Right ventricle myocardium inferior (tissue), 1 donor: ENCODE measurements at places on chromosomes 1 and 21. TPM values are rescaled to one million over a fixed set of nuclear protein-coding genes. Genes with fewer than 3 reads are reported as not detected.

DNA sequence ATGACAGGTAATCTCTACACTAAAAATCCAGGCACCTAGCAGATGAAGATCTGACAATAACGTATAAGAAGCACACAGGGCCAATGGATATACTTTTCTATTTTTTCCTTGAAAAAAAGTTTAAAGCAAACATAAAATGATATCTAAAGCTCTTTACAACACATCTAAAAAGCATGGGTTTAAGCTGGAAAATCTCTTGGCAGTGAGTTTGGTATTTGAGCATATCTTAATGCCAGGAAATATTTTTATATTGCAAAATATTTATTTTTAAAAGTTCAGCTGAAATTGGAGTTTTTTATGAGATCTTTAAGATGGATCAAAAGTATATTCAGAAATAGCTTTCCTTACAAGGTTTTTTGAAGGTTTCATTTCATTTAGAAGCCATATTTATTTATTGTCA, 40.5 kb downstream of the SLC5A9 start:
- no peak for DNase-seq

GRCh38 chr1:116574581-116575291, 3.9 kb upstream of the CD58 start:
- peak; percentile 70 for DNase-seq

DNA sequence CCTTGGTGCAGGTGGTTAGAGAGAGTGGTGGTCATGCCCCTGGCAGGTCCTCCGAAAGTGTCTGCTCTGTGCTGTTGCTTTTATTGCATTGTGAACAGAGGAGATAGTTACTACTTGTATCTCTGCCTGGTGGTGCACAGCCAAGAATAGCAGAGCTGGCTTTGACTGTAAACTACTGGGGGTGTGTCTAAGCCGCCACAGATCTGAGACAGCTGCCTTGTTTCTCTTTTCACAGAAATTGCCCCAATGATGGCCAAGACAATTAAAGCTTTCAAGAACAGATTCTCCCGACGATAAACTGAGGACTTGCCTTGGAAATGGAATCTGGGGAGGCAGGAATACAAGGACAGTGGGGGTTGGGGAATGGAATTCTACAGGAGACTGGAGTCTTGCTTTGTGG, 16.0 kb downstream of the ELOA start:
- no peak for DNase-seq

ATP13A2 gene
- total RNA-seq, result 16.4 TPM

DNA sequence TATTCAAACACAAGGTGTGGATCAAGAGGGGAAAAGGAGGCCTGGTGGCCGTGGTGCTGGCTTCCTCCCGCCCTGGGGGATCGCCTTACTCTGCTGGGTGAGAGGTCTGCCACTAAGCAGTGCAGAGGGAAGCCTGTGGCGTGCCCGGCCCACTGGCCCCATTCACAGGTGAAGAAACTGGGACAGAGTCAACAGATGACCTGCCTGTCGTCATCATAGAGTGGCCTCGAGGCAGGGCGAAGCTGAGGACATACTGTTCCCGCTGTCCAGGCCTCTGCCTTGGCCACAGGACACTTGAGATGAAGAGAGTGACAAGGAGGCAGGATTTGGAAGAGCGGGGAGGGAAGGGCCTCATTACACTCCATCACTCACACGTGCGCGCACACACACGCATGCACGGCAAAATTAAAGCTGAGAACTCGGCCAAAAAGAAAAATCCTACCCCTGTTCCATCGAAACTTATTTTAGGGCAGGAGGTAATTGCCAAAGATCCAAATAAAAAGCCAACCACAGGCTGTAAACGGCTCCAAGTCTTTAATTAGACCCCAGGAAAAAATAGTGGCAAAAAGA, 50.5 kb downstream of the CASZ1 start:
- peak; percentile 77 for DNase-seq

- DNase-seq, result no peak
Measured at GRCh38 chr1:113321771-113322387, 68.4 kb upstream of the MAGI3 start.

SIK1 gene
- 4.6 TPM for total RNA-seq

GRCh38 chr1:8567146-8567545, 249.2 kb downstream of the SLC45A1 start:
- no peak for DNase-seq

GRCh38 chr1:231983588-231984193, 357.1 kb downstream of the DISC1 start:
- DNase-seq, result no peak

DNA sequence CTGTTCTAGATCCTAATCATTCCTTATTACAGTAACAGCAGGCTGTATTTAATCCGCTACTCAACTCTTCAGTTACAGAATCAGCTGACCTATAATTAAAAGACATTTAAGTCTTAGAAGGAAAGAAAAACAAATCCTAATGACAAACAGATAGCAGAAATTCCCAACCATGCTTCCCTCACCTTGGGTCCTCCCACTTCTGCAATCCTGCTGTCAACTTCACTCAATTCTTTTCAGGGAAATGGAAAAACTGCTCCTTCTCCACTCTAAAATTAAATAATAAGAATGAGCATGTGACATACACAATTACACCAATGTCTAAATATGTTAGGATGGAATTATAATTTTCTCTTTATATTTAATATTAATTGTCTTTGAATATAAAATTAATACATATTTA, 182.6 kb upstream of the LYPLAL1 start:
- DNase-seq, result no peak

- no peak for DNase-seq
Measured at GRCh38 chr1:68495968-68496679, 758 bp downstream of the DEPDC1 start.

DNA sequence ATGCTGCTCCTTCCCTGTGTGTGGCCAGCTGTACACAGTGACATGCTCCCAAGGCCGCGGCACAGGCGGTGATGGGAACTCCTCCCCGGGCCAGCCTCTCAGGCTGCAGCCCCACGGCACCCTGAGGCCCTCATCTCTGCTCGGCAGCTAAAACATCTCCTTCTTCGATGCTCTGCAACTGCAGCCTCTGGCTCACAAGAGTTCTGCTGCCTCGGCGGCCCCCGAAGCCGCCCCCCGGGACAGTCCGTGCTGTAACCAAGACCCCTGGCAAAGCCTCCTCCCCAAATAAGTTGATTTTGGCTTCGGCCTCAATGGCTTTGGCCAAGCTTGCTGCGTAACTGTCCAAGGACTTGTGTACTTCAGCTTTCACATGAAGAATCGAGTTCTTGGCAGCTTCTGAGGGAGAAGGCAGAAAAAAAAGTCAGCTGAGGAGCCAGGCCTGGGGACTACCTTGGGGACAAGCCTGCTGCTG, 51.3 kb downstream of the GPR161 start:
- DNase-seq, result peak; percentile 87

DNA sequence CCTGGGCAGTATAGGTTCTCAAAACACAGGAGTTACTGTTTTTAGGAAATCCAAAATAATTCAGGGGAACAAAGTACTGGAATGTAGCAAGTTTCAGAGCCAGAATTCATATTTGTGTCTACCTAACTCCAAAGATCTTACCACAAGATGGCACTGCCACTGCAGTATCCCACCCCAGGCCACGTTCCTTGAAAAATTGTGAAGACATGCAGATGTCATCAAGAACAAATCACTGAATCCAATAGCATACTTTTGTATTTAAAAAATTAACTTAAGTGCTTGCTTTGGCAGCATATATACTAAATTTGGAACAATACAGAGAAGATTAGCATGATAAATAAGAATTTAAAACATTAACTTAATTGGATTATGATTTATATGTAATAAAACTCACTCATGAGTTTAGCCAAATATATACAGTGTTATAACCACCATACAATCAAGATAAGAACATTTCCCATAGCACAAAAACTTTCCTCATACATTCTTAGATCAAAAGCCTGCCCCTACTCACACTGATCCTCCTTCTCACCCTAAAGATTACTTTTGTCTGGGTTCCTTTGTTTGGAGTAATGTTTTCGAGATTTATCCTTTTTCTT, 209.9 kb downstream of the FAF1 start:
- DNase-seq, result no peak

GSTM5 gene
- 2.8 TPM for total RNA-seq

DNA sequence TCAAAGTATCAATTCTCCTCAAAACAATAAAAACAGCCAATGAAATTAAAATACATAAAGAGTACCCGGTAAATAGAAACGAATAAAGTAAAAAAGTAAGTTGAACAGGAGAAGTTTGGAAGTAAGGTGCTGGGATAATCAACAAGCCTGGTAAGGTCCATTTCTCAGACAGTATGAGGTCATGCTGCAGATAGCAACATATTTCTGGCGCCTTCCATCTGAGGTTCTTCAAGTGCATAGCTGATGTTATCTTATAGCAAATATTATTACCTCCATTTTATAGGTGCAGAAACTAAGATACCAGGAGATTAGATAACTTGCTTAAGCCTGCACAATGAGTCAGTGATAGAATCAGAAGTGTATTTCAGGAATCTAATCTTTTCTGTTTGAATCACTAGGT, 23.7 kb upstream of the CEP350 start:
- DNase-seq, result no peak

- no peak for DNase-seq
Measured at GRCh38 chr1:230633469-230633868, 8.8 kb upstream of the COG2 start.

MAP1LC3C gene
- total RNA-seq, result 0.19 TPM

UROD gene
- 71.7 TPM for total RNA-seq

TNNI3K gene
- total RNA-seq, result 83.9 TPM

DNA sequence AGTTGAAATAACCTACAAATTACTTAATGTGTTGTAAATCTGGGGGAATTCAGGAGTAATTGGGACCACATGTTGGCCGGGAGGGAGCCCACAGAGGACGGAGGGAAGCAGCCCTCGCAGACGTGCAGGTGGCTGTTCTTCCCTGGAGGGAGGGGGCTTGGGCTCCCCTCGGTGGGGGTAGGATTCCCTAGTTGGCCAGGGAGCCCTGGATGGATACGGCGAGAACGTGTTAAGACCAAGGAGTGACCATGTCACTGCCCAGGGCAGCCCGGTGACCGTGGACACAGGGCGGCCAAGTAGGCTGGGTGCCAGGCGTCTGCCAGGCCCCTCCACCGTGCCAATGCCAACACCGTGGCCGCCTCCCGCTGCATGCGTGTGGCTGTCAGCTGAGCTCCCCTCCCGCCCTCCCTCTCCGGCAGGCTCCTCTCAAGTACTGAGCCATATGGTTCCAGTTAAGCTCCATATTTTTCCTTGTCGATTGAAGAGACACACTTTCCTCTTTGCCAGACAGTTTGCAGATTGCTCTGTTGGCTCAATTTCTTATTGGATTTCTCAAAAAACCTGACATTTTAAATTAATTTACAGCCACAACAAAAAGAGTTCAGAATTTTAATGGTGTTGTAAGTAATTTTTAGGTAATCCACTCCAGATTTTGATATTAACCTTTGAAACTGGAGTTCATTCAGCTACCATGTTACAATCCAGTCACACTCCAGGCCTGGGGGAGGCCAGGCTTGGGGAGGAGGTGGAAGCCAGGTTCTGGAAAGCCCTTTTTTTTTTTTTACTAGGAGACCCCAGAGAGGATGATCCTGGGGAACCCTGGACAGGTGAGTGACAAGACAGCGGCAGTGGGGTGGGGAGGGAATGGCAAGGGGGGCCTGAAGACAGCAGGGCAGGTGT, 71.2 kb downstream of the CASZ1 start:
- peak; percentile 74 for DNase-seq

- no peak for DNase-seq
Measured at GRCh38 chr1:110765640-110766335, 91.0 kb upstream of the KCNA3 start.

S100A7 gene
- total RNA-seq, result not detected

DNA sequence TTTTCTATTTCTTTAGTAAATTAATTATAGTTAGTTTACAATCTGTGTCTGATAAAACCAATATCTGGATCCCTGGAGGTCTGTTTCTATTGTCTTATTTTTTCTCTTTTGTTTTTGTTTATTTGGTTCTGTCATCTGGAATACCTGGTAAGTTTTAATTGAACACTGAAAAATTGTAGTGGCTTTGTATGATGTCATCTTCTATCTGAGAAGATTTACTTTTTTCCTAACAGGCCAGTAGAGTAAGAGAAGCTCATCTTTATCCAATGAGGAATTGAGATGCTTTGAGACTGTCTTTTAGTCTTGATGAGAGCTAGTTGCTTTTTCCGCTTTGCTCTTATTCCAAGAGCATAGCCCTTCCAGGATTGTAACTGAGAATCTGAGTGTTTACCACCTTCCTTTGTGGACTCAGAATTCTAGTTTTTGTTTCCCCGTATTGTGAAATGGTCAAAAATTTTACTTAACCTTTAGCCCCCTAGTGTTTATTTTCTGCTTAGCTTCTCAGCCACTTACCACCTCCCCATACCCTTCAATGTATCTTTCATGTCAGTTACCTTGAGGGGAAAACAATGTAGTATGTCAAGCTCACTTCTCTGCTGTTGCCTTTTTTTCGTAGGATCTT, 25.0 kb downstream of the PTGFRN start:
- DNase-seq, result no peak

CD5L gene
- total RNA-seq, result 2.5 TPM

RPTN gene
- total RNA-seq, result not detected

DNA sequence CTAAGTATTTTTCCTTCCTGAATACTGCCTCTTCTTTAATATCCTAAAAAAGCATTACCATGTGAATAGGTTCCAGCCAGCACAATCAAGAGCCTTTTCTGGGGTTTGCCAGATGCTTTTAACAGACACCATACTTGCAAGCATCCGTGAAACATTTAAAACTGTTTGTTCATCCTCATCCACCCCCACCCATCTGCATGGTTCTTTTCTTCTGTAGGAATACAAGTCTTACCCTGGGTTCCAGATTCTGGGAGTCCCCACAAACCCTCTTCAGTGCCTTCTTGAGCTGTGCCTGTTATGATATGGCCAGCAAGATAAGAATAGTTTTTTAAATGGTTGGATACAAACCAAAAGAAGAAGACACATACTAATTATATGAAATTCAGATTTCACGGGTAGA, 354.9 kb upstream of the PLXNA2 start:
- DNase-seq, result no peak

CFHR5 gene
- not detected for total RNA-seq

- DNase-seq, result no peak
Measured at GRCh38 chr1:228905701-228906101, 170.4 kb downstream of the RHOU start.

GRCh38 chr1:168235548-168235885, 9.7 kb downstream of the SFT2D2 start:
- DNase-seq, result no peak

TSPAN2 gene
- 10.3 TPM for total RNA-seq

GRCh38 chr1:46532498-46533178, 18.8 kb downstream of the KNCN start:
- peak; percentile 88 for DNase-seq

GRCh38 chr1:179731643-179732042, 11.4 kb upstream of the FAM163A start:
- no peak for DNase-seq

- DNase-seq, result no peak
Measured at GRCh38 chr1:160129046-160129445, 13.5 kb downstream of the ATP1A2 start.

GRCh38 chr1:246144931-246145330, 362.1 kb downstream of the SMYD3 start:
- no peak for DNase-seq

GRCh38 chr1:64745181-64745985, 508 bp downstream of the RAVER2 start:
- DNase-seq, result peak; percentile 64

ACTA1 gene
- 1,694 TPM for total RNA-seq

GRCh38 chr1:228154670-228155571, 5.2 kb downstream of the GJC2 start:
- DNase-seq, result peak; percentile 68
